ENCODE measurements at places on chromosomes 7 and 10. TPM values are rescaled to one million over a fixed set of nuclear protein-coding genes. Genes with fewer than 3 reads are reported as not detected.

ARMH3 gene
- total RNA-seq: 24.3 TPM

WDFY4 gene
- 80.0 TPM for total RNA-seq

INMT gene
- total RNA-seq: 0.32 TPM

CLCN1 gene
- not detected for total RNA-seq

STMP1 gene
- total RNA-seq: 24.4 TPM

SFTPA1 gene
- not detected for total RNA-seq

C7orf33 gene
- not detected for total RNA-seq

TMEM178B gene
- total RNA-seq: not detected

MOGAT3 gene
- not detected for total RNA-seq

TMEM236 gene
- 0.06 TPM for total RNA-seq

C10orf105 gene
- 0.09 TPM for total RNA-seq

SSBP1 gene
- total RNA-seq: 178 TPM

CPA4 gene
- not detected for total RNA-seq

TMEM273 gene
- total RNA-seq: 1.3 TPM

NKX6-2 gene
- total RNA-seq: not detected

OIT3 gene
- total RNA-seq: not detected

LEP gene
- not detected for total RNA-seq

PDCD4 gene
- 131 TPM for total RNA-seq

OR2A5 gene
- not detected for total RNA-seq

NKX1-2 gene
- total RNA-seq: not detected

PLXDC2 gene
- total RNA-seq: not detected

EGR2 gene
- 0.30 TPM for total RNA-seq

NEUROG3 gene
- not detected for total RNA-seq

HGF gene
- total RNA-seq: not detected

FANK1 gene
- not detected for total RNA-seq

AGR3 gene
- total RNA-seq: not detected

TUBAL3 gene
- not detected for total RNA-seq

ITGA8 gene
- not detected for total RNA-seq

EXOSC1 gene
- 56.2 TPM for total RNA-seq

ITIH5 gene
- total RNA-seq: not detected

ANXA8 gene
- not detected for total RNA-seq

YWHAG gene
- total RNA-seq: 126 TPM

PDE1C gene
- total RNA-seq: not detected

RARRES2 gene
- not detected for total RNA-seq

TMEM229A gene
- not detected for total RNA-seq

COBL gene
- not detected for total RNA-seq

ODAD2 gene
- not detected for total RNA-seq

FLNC gene
- total RNA-seq: 0.06 TPM

LIPF gene
- not detected for total RNA-seq

KLF14 gene
- not detected for total RNA-seq

NRCAM gene
- not detected for total RNA-seq
